Activated CD4-positive, CD25-positive, alpha-beta regulatory T cell (primary cell): ENCODE measurements at places on chromosomes 7 and 10.

GRCh38 chr7:29091715-29092114, 54.6 kb downstream of the CPVL start:
- DNase-seq: no peak

DNA sequence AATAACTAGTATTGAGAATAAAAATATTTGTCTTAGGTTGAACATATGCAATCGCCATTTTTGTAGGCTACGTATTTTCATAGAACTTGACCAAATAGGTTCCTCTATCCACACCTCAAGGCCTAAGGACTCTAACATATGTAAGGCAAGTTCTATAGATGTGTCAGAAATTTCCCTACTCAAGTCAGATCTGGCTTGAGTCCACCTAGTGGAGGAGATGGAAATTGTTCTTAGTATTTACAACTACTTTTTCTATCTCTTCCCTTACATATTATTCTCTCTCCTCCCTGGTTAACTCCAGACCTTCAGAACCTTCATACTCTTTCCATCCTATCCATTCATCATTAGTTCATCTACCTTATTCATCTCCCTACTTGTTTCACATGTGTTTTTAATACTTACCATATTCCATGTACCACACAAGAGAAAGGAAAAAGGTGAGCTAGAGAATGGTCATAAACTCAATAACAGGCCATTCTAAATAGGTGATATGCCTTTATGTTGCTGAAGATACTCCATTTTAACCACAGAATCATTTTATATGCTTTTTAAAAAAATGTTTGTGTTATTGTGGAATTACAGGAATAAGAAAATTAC, 174.5 kb upstream of the HDAC9 start:
- no peak for DNase-seq

DNA sequence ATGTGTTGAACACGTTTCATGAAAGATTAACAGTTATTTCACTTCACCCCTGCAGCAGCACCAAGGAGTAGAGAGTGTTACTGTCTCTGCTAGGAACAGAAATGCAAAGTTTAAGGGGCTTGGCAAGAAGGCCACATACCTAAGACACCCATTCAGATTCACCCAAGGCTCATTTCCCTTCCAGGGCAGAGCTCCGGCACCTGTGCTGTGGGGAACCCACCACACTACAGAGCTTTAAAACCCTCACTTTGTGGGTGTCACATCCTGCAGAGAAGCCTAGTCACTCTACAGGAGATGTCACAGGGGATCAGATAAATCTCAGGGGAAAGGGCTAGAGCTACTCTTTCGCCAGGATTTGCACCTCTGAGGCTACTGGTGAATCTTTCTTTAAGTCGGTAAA, 176.1 kb upstream of the KLF6 start:
- DNase-seq: no peak

DNA sequence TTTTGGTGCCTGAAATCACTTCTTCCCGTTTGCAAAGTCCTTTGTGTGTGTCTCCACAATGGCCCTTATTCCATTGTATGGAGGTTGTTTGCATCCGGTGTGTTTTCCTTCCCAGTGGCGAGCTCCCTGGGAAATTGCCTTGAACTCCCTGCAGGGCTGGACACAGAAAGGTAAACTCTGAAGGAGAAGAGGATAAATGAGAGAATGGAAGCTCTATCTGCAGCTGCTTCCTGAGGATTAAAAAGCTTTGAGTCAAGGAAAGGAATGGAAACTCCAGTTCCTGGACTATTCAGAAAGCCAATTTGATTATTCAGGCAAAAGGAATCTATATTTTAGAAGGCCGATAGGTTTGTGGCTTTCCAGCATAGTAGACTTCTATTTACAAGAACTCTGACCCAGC, 4.4 kb upstream of the GRK5 start:
- no peak for DNase-seq

- DNase-seq: no peak
Observed at GRCh38 chr7:127908430-127909258, 122.6 kb downstream of the LRRC4 start.
